ENCODE measurements at places on chromosomes 7 and 10. TPM values are rescaled to one million over a fixed set of nuclear protein-coding genes. Genes with fewer than 3 reads are reported as not detected.

- no peak for DNase-seq
Observed at GRCh38 chr7:138025215-138026186, 23.6 kb upstream of the CREB3L2 start.

GRCh38 chr7:129144834-129145668, 544 bp downstream of the TSPAN33 start:
- DNase-seq: no peak

- DNase-seq: no peak
Observed at GRCh38 chr7:18399436-18400235, 95.9 kb upstream of the HDAC9 start.

VSTM4 gene
- polyA plus RNA-seq: 28.6 TPM

UCMA gene
- not detected for polyA plus RNA-seq
